Endothelial cell (in vitro differentiated cells): ENCODE measurements at places on chromosomes 13 and 19.

DNA sequence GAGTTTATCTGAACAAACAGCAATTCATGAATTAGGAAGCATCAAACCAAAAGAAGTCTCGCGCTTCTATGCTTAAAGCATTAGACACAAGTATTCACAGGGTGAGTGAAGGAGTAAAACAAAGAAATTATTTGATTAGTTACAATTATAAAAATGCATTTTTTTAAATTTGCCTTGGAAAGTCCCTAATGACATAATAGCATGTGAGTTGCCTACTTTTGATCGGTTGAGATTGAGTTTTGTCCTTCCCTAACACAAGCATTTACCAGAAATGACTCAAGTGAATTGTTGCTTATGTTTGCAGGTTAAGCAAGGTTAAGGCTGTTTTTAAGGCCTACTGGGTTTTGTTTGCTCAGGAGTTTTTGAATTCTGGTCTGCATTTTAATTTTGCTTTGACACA, 389 bp upstream of the ZNF649 start:
- DNase-seq: no peak

DNA sequence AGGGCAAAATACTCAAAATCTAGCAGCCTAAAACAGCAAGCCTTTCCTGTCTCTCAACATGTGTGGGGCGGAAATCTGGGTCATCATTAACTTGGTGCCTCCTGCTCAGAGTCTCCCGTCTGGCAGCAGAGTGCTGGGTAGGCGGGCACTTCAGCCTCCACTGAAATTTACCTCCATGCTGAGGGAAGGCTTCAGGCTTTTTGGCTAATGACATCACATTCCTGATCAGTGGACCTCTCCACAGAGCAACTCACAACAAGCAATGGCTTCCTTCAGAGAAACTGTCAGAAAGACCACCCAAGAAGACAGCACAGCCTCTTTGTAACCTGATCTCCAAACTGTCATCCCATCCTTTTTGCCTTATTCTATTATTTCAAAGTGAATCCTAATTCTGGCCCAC, 1109.0 kb downstream of the UQCRFS1 start:
- DNase-seq: no peak

DNA sequence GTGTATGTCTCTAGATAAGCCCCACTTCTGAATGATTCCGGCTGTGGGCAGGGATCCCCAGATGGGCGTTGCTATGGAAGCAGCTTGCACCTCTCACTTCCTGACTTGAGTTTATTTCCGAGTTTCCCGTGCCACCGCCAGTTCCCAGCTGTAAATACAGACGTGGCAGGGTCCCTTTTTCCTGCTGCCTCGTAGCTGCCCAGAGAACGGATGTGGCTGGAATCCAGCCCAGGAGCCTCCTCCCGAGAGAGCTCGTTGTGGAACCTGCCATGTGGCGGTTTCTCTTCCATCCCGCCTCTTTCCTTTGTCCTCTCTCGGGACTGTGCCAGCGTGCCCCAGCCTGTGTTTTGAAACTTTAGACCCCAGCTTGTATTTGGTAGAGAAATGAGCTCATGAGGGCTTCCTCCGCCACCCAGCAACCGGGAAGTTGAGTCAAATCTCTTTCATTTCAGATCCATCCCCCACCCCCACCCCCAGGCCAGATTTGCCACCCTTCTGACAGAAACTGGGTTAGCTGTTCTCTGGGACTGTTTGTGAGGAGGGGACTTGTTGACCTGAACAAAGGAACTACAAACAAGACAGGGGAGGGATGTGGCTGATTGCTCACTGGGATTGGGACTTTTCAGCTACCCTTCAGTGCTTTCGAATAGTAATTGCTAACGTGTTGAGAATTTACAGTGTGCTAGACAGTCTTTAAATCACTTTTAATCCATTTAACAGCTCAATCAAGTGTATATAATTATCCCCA, 96.6 kb downstream of the SIPA1L3 start:
- peak; percentile 78 for DNase-seq

- DNase-seq: no peak
These were observed 183.0 kb downstream of the TSHZ3 start for GRCh38 chr19:31166206-31166605.

DNA sequence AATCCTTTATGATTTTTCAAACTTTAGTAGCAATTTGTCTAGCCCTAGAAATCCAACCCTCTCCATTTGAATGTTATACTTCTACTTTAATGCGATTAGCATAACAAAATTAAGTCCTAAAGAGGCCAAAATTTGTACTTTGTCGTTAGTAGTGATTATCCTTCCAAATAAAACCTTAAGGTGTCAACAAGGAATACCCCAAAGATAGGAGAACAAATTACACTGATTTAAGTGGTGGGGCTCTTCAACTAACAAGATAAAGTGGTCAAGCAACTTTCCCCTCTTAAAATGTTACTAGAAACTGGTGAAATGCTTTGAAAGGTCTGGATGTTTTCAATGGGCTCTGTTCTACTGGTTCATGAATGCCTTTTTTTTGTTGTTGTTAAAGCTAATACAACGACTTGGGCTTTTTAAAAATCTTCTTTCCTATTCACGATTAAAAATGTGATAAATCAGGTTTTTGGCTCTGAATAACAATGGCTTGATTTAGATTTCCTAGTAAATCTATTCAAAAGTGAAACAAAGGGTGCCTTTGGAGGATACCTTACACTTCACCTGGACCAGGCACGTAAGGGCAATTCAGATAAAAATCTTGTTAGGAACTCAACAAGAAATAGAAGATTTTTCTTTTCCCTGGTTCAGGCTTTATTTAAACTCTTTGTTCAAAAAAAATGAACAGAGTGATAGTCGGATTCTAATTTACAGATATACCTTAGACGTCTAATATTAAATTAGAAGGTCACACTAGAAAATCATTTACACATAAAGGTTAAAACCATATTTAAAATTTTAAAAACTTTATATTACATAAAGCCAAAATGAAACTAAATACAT, 3.1 kb downstream of the SOX21 start:
- no peak for DNase-seq

GRCh38 chr19:29547981-29548380, 22.2 kb downstream of the VSTM2B start:
- no peak for DNase-seq

- no peak for DNase-seq
These were observed 6.8 kb downstream of the S1PR2 start for GRCh38 chr19:10224337-10224736.

- DNase-seq: no peak
These were observed 1.2 kb downstream of the LSM4 start for GRCh38 chr19:18321734-18322102.

DNA sequence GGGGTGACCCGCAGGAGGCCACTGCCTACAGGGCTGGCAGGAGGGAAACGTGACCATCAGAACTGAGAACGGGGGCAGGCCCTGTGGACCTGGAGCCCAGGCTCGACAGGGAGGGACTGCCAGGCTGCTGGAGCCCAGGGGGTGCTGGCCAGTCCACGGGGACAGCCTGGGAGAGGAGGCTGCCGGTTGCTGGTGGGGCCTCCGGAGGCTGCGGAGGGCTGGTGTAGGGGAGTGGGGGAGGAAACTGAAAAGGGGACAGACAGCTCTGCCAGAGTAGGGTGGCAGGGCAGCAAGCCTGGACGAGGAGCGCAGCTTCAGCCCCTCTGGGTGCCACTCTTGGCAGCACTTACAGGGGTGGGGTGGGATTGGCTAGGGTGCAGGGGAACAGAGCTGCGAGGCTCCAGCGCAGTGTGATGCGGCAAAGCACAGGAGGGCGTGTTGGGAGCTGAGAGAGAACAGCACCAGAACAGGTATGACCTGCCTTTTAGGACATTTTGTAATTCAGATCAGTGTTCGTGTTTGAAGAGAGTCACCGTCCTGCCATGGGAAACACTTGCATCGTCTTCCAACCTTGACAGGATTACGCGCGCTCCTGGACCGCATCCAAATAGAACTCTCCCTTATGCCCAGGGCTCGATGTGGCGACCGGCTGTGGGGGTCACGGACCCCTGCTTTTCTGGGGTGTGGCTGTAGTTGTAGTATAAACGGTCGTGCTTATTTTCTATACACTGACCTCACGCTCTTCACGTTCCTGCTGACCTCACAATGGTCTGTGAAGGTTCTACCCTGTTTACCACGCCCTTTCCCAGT, 19.9 kb upstream of the ARHGEF7 start:
- no peak for DNase-seq

- DNase-seq: no peak
These were observed 27.5 kb upstream of the TMEM160 start for GRCh38 chr19:47075941-47076340.

GRCh38 chr13:33316890-33317289, 31.3 kb upstream of the STARD13 start:
- no peak for DNase-seq

DNA sequence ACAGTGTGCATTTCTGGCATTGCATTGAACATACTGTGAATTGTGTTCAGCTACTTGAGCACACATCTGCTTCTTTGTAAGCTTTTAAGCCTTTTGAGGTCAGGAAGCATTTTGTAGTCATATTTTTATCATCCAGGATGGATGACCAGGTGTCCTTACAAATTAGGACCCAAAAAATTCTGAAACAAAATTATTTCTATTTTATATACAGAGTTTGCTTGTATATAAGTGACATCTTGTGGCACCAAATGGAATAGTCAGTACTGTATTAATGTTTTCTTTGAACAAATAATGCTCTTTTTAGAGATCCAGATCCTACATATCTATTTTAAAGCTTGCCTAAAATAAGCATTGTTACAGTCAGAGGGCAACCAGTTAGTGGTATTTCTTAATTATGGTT, 9.5 kb upstream of the SUPT20H start:
- no peak for DNase-seq

DNA sequence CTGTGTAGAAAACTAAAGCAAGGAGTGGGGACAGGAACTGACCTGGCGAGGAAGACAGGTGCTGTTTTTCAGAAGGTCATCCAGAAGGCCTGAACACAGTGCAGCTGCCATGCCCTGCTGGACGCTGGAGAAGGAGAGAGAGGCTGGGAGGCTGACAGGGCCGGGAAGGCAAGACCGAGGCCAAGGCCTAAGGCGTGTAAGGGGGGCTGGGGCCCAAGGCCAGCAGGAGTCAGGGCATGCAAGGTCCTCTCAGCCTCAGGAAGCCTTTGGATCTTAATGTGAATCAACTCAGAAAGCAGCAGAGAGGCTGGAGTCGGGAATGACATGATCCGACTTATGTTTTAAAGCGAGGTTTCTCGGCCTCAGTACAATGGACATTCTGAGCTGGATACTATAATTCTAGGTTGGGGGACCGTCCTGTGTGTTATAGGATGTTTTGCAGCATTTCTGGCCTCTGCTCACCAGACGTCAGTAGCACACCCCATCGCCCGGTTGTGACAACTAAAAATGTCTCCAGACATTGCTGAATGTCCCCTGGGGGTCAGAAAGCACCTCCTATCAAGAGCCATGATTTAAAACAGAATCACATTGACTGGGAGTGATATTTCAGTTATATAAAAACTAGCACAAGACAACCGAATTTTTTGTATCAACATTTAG, 530.4 kb downstream of the MYO16 start:
- no peak for DNase-seq

DNA sequence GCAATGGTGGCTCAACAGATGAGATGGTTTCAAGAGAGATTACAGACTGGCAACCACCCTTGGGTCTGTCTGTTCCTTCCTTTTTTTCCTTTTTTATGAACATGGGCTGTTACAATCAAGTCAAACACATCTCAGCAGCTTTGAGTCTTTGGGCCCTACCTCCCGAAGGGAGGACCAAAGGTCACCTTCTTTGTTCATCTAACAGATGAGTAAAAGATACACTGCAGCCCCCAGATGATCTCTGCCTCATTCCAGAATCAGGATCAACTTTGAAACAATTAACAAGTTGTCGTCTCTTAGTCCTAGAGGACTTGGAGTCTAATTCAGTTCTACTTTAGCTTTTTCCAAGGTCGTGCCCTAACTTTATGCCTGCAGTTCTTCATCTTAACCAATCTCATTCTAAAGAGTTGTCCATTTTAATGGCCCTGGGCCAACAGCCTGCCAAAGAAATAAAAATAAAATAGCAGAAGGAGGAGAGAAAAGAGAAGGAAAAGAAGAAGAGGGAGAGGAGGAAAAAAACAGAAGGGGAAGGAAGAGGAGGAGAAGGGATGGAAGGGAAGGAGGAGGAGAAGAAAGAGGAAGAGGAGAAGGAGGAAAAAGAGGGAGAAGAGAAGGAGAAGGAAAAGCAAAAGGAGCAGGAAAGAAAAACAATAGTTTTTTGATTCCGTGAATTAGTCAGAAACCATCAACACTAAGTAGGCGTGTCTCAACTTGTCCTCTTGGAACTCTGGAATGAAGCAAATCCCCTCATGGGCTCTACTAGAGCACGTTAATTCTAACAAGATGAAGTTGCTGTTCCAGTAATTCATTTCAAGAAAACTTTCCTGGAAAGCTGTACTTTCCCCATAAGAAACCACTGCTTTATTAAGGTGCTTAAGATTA, 281.2 kb downstream of the FOXO1 start:
- DNase-seq: no peak
